Activated T-helper 9 cell treated with anti-CD3 and anti-CD28 coated beads, Interleukin-2, amount 50 U/mL, for 16 hours (primary cell): ENCODE measurements at places on chromosomes 5 and 9.
A peak's percentile ranks its signal among the peaks of the same experiment; 100 is the strongest.

DNA sequence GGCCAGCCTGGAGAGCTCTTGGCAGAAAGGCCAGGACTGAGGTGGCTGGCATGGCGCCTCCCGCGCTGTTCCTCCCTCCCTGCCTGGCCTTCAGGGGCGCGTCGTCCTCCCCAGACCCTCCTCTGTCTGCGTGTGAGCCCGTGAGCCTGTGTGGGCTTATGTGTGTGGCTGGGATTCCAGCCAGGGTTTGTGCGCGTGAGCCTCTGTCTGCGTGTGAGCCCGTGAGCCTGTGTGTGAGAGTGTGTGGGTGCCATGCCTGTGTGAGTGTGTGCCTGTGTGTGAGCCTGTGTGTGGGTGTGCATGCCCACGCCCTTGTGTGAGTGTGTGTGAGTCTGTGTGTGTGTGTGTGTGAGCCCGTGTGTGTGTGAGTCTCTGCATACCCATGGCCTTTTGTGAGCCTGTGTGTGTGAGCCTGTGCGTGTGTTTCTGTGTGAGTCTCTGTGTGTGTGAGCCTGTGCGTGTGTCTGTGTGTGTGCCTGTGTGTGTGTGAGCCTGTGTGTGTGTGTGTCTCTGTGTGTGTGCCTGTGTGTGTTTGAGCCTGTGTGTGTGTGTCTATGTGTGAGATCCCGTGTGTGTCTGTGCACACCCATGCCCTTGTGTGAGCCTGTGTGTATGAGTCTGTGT, 13.0 kb downstream of the RXRA start:
- DNase-seq = no peak

- DNase-seq = no peak
Observed at GRCh38 chr5:133934311-133934710, 34.1 kb downstream of the C5orf15 start.

DNA sequence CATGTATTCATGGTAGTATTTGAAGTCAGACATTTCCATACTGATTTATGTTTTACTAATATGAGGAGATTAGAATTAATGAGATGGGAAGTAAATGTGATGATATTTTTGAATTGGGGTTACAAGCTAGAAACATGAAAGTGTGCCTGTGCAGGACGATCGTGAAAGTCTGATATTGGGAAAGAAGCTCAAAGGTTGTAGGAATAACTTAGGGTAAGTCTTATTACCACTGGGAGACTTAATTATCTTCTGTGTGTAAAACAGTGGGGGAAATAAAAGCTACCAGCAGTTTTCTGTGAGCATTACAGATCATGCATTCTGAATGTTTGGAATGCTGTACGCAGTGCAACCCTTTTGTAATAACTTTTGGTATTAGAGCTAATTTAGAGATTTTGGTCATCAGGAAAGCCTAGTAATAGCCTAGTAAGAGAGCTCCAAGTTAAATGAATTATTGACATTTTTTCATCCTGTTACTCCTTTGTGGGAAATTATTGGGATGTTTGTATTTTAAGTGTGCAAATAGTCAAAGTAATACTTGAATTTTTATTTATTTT, 153.9 kb downstream of the PCSK5 start:
- DNase-seq = no peak

DNA sequence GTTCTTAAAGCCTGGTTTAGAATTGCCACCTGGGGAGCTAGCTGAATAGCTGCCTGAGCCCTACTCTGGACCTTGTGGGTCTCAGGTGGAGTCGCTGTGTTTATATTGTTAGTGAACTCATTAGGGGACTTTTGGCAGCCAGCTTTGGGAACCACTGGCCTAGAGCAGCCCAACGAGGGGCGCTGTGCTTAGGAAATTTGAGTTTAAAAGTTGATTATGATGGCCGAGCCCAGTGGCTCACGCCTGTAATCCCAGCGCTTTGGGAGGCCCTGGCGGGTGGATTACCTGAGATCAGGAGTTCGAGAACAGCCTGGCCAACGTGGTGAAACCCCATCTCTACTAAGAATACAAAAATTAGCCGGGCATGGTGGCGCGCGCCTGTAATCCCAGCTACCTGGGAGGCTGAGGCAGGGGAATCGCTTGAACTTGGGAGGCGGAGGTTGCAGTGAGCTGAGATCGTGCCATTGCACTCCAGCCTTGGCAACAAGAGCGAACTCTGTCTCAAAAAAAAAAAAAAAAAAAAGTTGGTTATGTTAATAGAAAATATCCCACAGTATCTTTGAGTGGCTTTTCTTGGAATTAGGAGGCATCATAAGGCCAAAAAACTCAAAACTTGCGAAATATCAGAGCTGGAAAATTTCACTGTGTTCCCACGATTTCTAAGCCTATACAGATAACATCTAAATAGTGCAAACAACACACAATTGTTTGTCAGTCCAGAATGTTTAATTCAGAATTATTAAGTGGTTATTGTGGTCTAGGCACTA, 809 bp downstream of the MCCC2 start:
- DNase-seq = no peak

- DNase-seq = no peak
Observed at GRCh38 chr5:113678924-113679575, 165.6 kb downstream of the YTHDC2 start.

- peak; percentile 27 for DNase-seq
Observed at GRCh38 chr9:132800038-132800648, 77.9 kb downstream of the AK8 start.

- DNase-seq = no peak
Observed at GRCh38 chr5:87361031-87361445, 51.7 kb downstream of the CCNH start.

- DNase-seq = no peak
Observed at GRCh38 chr5:159100782-159101646, 1.3 kb upstream of the EBF1 start.

DNA sequence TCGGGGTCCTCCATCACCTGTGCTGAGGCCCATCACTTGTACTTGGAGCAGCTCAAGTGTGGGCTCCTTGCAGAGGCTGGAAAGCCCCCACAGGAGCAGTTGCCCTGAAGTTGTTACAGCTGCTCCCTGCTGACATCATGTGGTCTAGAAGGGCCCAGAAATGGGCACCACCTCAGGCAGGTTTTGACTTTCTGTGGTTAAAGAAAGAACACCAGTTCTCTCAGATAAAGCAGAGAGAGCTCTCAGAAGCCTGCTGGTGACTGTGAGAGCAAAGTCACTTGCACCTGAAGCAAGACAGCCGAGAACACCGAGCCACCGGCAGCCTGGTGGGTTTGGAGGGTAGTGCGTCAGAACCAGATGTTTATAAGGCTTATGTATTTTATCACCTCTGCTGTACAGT, 70.4 kb downstream of the MVB12B start:
- DNase-seq = peak; percentile 30

DNA sequence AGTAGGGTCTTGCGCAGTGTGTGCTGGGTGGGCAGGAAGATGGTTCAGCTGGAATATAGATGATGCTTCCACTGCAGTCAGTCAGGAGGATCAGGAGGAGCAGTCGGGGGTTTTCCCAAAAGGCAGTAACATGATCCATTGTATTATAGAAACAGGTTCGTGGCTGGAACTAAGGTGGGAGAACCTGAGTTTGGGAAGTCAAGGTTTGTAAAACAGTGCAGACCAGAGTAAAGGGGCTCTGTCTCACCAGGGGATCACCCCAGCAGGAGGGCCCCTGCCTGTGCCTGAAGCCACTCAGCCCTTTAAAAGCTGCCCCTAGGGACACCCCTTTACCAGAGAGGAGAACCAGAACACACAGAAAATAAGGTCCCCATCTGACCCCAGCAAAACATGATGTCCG, 213.4 kb downstream of the AUH start:
- DNase-seq = no peak

DNA sequence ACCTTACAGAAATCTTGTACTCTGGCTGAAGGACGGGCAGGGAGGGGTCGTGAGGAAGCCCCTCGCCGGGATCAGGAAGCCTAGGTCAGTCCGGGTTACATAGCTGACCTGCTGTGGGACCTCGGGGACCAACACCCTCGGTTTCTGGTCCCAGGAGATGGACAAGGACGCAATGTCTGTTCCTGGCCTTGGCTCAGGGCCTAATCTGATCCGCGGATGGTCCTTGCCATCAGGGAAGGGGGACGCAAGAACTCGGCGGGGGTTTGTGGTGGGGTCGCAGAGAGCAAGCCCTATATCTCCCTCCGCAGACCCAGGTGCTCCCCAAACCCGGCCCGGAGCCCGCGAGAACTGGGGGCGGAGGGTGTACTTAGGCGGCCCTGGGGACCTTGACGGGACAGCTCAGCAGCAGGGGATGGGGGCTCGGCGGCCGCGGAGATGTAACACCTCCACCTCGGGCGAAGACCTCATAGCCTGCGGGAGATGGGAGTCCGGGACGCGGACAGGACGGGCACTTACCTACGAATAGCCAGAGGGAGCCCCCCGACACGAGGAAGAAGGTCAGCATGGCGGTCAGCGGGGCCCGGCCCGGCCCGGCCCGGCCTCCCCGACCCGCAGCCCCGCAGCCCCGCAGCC, 353 bp downstream of the ACSL6 start:
- DNase-seq = no peak

GRCh38 chr5:11483630-11484029, 420.6 kb downstream of the CTNND2 start:
- DNase-seq = no peak

DNA sequence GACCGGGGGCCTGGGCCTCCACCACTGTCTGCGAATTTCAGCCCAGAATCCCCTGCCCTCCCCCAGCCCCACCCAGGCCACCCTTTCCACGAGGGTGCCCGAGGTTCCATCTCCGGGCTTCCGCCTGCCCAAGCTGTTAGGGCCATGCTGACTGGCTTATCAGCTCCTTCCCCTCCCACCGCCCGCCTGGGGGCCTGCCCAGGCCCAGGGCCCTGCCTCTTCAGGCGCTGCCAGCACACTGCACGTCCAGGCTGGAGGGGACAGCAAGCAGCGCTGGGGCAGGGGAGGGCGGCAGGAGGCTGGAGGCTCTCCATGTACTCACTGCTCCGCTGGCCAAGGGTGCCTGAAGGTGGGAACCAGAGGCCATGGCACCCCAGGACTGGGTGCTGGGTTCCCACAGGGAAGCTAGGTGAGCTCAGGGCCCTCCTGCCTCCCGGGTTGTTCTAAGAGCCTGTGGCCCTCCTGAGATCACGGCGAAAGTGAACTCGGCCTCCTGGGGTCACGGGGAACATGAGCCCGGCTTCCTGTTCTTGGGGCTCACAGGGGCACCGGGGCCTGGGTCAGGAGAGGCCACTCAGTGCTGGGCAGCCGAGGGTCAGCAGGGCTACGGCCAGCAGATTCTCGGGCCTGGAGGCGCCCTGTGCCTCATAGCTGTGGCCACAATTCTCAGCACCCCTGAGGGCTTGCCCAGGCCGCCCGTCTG, 57.7 kb upstream of the EGFL7 start:
- no peak for DNase-seq

GRCh38 chr5:115578657-115579056, 23.6 kb downstream of the TICAM2 start:
- DNase-seq = no peak

DNA sequence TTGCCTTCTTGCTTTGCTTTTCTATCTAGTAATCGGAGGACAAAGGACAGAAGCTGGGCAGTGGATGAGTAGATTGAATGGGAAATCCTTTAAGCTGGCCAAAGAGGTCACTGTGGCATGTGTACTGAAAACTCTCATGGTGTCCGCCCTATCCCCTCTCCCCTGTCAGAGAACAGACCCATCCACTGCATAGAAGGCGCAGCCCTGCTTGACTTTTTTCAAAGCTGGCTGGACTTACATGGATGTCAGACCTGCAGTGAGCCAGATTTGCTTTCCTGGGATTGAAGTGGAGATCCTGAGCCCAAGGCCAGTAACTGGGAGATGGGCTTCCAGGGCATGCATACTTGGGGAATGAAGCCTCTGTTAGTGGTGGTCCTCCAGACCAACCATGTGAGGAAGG, 329.5 kb downstream of the TRPM3 start:
- no peak for DNase-seq

DNA sequence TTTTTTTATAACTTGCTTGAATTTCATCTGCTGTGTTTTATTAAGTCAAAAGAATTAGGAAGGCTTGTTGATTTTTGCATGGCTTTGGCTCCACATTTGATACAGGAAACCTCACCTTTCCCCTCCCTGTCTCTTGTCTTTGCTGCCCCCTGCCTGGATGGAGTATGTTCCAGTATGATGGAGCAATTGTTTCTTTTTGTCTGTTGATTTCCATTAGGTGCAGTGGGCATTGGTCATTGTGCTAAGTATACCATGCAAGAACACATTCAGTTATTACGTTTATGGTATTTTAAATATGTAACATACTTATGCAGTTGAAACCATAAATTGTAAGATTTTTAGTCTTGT, 19.6 kb downstream of the TJP2 start:
- no peak for DNase-seq

- DNase-seq = no peak
Observed at GRCh38 chr5:40464511-40464910, 215.2 kb upstream of the PTGER4 start.
